Epithelial cell of proximal tubule (primary cell): ENCODE measurements at places on chromosomes 3 and 15.

DNA sequence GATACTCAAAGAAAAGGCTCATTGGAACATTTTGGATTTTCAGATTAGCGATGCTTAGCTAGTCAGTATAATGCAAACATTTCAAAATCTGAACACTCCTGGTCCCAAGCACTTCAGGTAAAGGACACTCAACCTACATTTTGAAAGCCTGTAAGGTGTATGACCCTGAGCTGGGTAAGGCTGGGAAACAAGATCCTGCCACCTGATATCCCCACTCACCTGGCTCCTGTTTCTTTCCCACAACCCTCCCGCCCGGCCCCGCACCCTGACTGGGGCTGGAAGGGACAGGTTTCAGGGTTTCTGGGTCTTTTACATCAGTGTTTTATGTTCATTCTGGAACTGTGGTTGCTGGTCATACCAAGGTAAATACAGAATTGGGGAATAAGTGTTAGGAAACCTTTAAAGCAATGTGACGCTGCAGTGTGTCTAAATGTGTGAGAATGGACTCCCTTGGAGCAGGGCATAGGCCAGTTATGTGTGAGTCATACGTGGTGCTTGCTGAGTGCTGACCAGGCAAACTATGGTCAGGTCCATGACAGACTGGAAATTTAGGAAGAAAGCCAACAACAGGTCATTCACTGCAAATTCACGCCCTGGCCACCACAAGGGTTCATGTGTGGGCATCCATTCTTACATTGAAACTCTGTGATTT lies 22.9 kb downstream of the CTXND1 start:
- DNase-seq: peak; percentile 85

DNA sequence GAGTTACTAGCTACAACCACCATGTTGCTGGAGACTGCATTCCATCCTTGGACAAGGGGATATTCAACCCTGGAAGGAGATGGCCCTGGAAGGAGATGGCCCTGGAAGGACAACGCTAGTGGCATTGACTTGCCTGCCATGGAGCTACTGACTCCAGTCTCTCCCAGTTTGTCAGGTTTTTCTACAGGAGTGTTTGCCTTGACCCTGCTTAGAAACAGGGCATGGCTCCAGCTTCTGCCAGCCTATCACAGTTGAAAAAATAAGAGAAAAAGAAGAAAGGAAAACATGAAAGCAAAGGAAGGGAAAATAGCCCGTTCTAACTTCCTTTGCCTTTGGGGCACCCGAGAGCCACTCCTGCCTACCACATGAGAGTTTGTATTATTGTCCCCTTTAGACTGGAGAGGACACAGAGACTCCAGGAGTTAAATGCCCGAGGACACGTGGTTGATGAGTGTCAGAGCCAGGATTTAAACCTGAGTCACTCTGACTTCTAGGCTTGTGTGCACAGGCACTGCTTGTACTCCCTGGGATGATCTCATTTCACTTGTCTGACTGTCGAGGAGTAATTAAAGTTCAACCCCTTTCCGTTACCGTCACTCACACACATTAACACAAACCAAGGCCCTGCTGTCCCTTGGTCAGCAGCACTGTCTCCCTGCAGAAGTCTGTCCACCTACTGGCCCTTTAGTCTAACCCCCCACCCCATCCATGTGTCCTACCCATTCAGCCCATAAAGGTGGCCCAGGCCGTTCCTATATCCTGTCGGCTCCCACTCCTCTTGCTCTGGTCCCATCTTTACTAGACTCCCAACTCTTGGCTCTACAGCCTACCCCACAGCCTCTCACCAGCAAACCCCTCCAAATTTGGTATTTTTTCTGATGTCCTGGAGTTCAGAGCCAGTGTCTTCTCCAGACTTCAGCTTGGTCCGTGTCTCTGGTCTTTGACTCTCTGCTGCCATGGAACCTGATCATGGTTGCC lies 46.1 kb downstream of the C2CD4A start:
- peak; percentile 92 for DNase-seq

DNA sequence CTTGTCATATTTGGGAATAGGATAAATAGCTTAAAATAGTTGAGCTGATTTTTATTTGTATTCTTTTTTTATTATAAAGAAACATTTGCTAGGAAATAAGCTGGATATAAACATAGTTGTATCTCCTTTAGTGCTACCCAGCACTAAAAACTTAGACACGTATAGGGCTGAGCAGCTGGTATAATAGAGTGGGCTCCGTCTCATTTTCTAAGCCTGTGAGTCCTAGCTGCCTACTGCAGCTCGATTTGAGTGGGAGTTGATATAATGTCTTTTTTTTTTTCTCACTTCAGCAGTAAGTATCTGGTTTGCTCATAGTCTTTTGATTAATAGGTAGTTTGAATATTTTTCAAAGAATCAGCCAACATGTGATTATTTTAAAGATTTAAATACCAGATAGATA lies 34.2 kb downstream of the TFG start:
- DNase-seq: no peak

DNA sequence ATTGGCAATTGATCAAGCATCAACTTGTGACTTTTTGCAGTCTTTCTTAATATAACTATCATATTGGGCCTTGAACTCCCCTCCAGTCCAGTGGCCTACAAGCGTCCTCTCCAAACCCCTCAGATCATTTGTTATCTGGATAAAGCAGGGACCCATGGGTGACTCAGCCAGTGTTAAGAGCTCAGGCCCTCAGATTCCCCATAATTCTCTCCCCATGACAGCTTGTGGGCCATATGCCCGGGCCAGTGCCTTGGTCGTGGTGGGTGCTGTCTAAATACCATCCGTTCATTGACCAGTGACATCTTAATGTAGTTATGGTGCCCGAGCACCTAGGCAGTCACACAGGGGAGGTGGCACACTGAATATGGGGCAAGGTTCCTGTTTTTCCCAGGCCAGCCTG lies 18.1 kb downstream of the MCF2L2 start:
- no peak for DNase-seq
